Thoracic aorta (tissue), 2 donors: ENCODE measurements at places on chromosomes 5 and 9. TPM values are rescaled to one million over a fixed set of nuclear protein-coding genes. Genes with fewer than 3 reads are reported as not detected.

GRCh38 chr5:115720888-115721287 is 95.1 kb upstream of the TMED7 start:
- H3K27ac ChIP-seq: peak overlapping the region; percentile 45
- H3K27me3 ChIP-seq: no peaks in the 10 kb centered on the region
- no peaks in the 10 kb centered on the region for H3K36me3 ChIP-seq
- no peak overlapping the region for H3K4me3 ChIP-seq

GRCh38 chr5:93303291-93303691 is 277.7 kb downstream of the NR2F1-AS1 start:
- H3K36me3 ChIP-seq: no peaks in the 10 kb centered on the region
- no peak overlapping the region for H3K4me3 ChIP-seq
- H3K4me1 ChIP-seq: no peaks in the 10 kb centered on the region
- no peaks in the 10 kb centered on the region for H3K27me3 ChIP-seq
- DNase-seq: no peak

- DNase-seq: no peak
- H3K4me1 ChIP-seq: peaks cover 7% of the 10 kb centered on the region
- H3K36me3 ChIP-seq: no peaks in the 10 kb centered on the region
- no peak overlapping the region for H3K4me3 ChIP-seq
These were observed 544.4 kb downstream of the EFNA5 start for GRCh38 chr5:107126341-107126740.

Gene C9orf50
- not detected for total RNA-seq

GRCh38 chr5:116520771-116521170 is 53.9 kb downstream of the SEMA6A start:
- H3K4me1 ChIP-seq: no peaks in the 10 kb centered on the region
- no peak overlapping the region for H3K4me3 ChIP-seq
- no peaks in the 10 kb centered on the region for H3K36me3 ChIP-seq
- H3K27me3 ChIP-seq: no peaks in the 10 kb centered on the region
- no peak for DNase-seq

DNA sequence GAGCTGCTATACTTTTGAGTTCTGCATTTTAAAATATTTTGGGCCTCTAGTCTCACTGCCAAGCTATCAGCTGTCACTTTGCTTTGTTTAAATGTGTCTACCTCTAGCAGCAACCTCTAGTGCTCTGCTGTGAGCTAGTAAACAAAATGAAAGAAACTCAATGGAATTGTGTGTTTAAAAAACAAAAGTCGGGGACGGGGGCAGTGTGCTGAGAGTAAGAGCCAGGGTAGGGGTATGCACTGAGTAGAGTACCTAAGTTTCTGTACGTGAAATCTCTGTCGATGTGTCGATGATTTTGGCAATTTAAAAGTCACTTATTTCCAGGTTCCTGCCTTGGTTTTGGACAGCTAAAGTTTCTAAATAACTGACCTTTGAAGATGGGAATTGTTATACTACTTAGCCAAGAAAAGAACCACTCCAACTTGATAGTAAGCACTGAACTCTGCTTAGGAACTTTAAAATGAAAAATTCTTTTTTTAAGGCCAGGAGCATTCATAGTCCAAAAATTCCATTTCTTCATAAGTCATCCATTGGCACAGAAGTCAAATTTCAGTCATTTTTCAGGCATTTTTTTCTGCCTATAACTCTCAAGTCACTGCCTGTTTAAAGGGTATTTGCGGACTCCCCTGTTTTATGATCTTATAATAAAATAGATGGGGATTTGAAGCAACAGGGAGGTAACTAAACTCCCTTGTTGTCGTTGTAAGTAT is 111.5 kb downstream of the SAXO1 start:
- no peaks in the 10 kb centered on the region for H3K27me3 ChIP-seq
- H3K27ac ChIP-seq: peak overlapping the region; percentile 63
- no peak for DNase-seq
- no peaks in the 10 kb centered on the region for H3K36me3 ChIP-seq
- peak overlapping the region; percentile 8 for H3K4me3 ChIP-seq

DNA sequence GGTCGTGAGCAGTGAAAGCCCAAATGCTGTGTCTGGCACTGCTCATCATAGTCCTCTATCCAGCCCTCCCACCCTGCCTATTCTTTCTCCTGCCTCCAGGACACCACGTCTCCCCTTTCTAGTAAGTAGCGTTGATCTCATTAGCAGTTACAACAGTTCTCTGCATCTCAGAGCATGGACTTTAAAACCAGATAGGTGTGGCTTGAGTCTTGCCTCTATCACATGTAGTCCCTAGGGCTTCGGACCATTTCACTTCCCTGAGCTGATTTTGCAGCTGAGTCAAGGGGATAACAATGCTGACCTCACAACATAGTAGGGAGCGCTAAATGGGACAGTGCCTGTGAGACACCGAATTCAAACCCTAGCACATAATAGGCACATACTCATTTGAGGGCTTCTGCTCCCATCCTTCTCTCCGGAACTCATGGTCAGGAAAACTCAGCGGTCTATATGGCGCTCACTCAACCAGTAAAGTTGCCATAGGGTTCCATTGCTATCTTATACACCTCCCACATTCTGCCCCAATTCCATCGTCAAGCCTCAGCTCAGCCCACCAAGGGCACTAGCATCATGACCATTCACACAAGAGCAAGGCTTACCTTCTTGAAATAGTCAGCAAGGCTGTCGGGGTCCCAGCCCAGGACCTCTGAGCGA is 515 bp downstream of the LCP2 start:
- H3K4me3 ChIP-seq: peak overlapping the region; percentile 69
- DNase-seq: no peak
- no peaks in the 10 kb centered on the region for H3K4me1 ChIP-seq
- H3K27ac ChIP-seq: peak overlapping the region; percentile 14

GRCh38 chr9:137441289-137441934 is at the start of gene ENTPD8:
Gene ENTPD8, minus strand, starts transcription at chr9:137441357. Its CDS starts 3,072 bp downstream, at chr9:137438285.
- peak within 1 kb of the TSS; percentile 65 for H3K4me3 ChIP-seq
- peaks cover 4% of the 10 kb centered on the region for H3K27me3 ChIP-seq
- H3K27ac ChIP-seq: no peak within 1 kb of the TSS
- H3K4me1 ChIP-seq: peaks cover 5% of the 10 kb centered on the region

DNA sequence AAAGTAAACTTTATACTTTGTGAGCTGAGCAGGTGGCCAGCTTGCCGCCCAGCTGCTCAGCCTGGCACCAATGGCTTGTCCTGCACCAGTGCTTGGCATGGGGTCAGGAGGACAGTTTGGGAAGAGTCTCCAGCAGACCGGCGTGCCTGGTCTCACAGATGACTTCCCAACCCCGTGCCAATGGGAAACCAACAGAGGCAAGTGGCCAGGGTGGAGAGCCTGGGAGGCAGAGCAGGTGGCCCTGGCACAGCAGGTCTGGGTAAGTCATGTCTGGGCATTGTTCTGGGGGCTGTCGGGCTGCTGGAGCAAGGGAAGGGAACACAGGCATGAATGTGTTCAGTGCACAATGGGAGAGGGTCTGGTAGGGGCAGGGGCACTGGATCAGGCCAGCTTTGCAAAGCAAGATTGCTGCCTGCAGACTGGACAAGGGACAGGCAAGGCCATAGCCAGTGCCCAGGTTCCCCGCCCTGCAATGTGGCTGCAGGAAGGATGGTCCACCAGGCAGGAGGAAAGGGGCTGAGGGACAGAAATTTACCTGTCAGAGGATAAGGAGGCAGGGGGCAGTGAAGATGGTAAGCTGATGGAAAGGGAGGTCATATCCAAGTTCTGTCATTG is 76.2 kb upstream of the ALDH1B1 start:
- no peaks in the 10 kb centered on the region for H3K27me3 ChIP-seq
- no peak for DNase-seq

Gene TMEM267
- 22.5 TPM for total RNA-seq

- no peak overlapping the region for H3K4me3 ChIP-seq
- no peaks in the 10 kb centered on the region for H3K27me3 ChIP-seq
- peaks cover 7% of the 10 kb centered on the region for H3K36me3 ChIP-seq
- H3K27ac ChIP-seq: no peak overlapping the region
- H3K4me1 ChIP-seq: peaks cover 23% of the 10 kb centered on the region
These were observed 35.0 kb upstream of the NCS1 start for GRCh38 chr9:130137081-130137640.

DNA sequence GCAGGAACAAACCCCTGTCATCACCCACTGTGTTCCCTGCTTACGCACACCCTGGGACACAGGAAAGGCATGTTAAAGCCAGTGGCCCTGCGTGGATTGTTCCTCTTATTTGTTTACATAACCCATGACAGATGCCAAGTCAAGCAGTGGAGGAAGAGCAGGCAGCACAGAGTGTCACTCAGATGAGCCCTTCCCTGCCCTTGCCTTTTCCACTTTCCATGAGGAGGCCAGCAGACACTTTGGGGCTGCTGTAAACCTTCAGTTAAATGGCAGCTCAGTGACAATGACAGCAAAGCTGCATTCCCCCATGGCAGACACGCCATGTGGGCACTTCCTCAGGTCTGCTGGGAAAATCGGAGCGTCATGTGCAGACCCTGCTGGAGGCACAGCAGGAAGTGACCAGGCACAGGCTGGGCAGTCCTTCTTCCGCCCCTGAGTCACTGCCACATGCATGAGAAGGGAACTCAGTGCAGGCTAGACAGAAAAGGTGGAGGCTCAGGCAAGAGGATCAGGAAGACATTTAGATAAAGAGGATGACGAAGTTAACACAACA is 216.8 kb upstream of the PIK3R1 start:
- peaks cover 20% of the 10 kb centered on the region for H3K4me1 ChIP-seq
- H3K4me3 ChIP-seq: no peak overlapping the region

DNA sequence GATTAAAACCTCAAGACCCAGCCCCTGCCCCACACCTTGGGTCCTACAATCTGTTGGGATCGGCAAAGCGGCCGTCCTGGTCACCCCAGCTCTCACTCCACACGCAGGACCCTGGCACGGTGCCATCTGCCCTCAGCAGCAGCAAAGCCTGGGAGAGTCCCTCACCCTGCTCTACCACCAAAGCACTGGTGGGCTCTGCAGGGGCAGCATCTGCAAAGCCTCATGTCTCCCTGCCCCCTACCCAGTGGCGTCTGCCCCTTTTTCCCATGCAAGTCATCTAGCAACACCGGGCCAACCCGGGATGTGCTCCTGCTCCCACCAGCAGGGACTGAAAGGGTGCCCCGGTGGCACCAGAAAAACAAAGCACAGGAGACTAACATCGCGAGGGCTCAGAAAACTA is 19.6 kb upstream of the CNOT6 start:
- no peaks in the 10 kb centered on the region for H3K27me3 ChIP-seq
- no peak for DNase-seq
- no peak overlapping the region for H3K27ac ChIP-seq
- H3K36me3 ChIP-seq: no peaks in the 10 kb centered on the region
- H3K4me3 ChIP-seq: no peak overlapping the region

- peak overlapping the region; percentile 86 for H3K27ac ChIP-seq
- no peaks in the 10 kb centered on the region for H3K36me3 ChIP-seq
- no peak for DNase-seq
- H3K4me1 ChIP-seq: peaks cover 24% of the 10 kb centered on the region
- H3K4me3 ChIP-seq: peak overlapping the region; percentile 96
These were observed 1.1 kb upstream of the UBAP2 start for GRCh38 chr9:34049630-34050384.

DNA sequence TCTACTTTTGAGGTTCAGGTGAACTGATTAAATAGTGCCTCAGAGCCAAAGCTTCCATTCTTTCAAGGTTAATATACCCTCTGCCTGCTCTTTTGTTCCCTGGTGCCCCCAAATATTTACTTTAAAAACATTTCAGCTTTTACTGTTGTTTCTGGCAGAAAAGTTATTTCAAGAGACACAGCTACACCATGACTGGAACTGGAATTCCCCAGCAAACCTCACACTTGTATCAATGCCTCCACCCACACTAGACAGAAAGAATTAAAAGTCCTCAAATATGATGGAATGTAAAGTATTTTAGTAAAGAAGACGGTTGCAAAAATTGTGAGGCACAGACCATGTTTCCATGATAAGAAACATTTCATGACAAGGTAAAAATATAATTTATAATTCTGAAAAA is 720.2 kb upstream of the TYRP1 start:
- H3K36me3 ChIP-seq: no peaks in the 10 kb centered on the region
- no peaks in the 10 kb centered on the region for H3K27me3 ChIP-seq
- H3K4me1 ChIP-seq: no peaks in the 10 kb centered on the region
- H3K4me3 ChIP-seq: no peak overlapping the region
- H3K27ac ChIP-seq: no peak overlapping the region

Gene HAVCR2
- total RNA-seq: 16.8 TPM

DNA sequence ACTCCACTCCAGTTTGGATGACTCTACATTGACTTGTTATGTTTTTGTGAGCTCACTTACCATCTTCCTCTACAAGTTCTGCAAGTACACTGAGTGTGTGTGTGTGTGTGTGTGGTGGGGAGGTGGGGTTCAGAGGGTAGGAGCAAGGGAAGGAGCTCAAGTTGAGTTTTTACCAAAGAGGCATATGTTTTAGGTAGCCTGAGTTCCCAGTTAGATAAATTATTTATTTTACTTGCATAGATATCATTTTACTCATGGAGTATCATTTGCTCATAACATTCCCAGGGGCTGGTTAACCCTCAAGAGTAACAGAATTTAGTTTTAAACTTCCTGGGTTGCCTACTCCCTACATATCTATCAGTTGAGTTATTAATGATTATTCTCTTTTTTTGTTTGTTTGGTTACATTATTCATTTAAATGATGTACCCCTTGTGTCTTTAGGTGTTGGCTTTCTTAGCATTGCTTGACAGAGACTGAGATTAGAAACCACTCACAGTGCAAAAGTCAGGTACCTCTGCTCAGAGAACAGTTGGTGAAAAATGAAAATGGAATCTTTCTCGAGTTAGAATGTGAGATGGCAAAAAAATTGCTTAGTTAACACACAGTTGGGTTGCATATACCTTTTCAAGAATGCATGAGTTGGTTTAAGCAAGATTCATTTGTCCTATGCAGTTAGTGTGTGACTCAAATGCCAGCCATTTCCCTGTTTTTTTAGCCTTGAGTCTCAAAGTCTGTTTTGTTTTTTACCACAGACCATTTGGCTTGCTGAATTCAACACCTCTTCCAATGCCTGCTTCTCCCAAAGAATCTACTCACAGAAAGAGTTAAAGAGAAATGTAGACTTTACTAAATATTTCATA is 29.2 kb downstream of the TNFSF8 start:
- H3K4me1 ChIP-seq: no peaks in the 10 kb centered on the region
- no peaks in the 10 kb centered on the region for H3K27me3 ChIP-seq
- H3K36me3 ChIP-seq: no peaks in the 10 kb centered on the region
- H3K4me3 ChIP-seq: no peak overlapping the region
- no peak overlapping the region for H3K27ac ChIP-seq

Gene ANXA6
- total RNA-seq: 207 TPM

Gene ESM1
- 3.9 TPM for total RNA-seq

Gene SPINK1
- total RNA-seq: not detected

GRCh38 chr5:64839936-64840335 is 71.2 kb downstream of the CWC27 start:
- no peak for DNase-seq
- no peak overlapping the region for H3K27ac ChIP-seq
- peaks cover 13% of the 10 kb centered on the region for H3K36me3 ChIP-seq
- no peak overlapping the region for H3K4me3 ChIP-seq
- no peaks in the 10 kb centered on the region for H3K27me3 ChIP-seq

DNA sequence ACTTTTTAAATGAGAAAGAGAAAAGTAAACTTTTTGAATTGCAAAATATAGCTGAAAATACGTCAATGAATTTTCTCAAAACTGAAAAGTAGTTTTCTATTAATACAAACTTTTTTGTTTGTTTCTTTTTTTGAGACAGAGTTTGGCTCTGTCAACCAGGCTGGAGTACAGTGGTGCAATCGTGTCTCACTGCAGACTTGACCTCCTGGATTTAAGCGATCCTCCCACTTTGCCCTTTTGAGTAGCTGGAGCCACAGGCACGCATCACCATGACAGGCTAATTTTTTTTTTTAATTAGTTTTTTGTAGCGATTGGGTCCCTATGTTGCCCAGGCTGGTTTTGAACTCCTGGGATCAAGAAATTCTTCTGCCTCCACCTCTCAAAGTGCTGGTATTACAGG is 610.4 kb downstream of the ELAVL2 start:
- no peaks in the 10 kb centered on the region for H3K36me3 ChIP-seq
- H3K4me3 ChIP-seq: no peak overlapping the region
- DNase-seq: no peak
- H3K4me1 ChIP-seq: no peaks in the 10 kb centered on the region
- no peaks in the 10 kb centered on the region for H3K27me3 ChIP-seq
